ENCODE measurements at places on chromosomes 16 and 17. TPM values are rescaled to one million over a fixed set of nuclear protein-coding genes. Genes with fewer than 3 reads are reported as not detected.

- H3K4me3 ChIP-seq = no peak overlapping the region
- H3K4me1 ChIP-seq = no peaks in the 10 kb centered on the region
- no peaks in the 10 kb centered on the region for H3K27me3 ChIP-seq
- no peaks in the 10 kb centered on the region for H3K36me3 ChIP-seq
- DNase-seq = no peak
Observed at GRCh38 chr16:49399594-49400364, 26.2 kb downstream of the C16orf78 start.

CHST4 gene
- total RNA-seq = not detected

DNA sequence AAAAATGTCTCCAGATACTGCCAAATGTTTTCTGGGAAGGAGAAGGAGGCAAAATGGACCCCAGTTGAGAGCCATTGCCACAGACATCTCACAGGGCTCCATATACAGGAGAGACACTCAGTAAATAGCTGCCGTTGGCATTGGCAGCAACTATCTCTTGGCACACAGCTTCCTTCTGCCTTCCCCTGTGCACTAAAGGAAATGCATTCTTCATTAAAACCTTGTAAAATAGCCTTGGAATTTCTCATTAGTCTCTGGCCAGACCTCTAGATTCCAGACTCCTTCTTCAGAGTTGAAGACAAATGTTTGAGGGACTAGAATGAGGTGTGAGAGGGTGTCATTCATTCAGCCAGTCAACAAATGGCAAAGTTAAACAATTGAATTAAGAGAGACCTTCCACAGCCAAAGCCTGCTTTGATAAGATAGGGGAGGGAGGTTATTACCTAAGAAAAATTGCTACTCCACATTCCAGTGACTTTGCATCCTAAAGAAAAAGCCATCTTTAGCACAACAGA lies 223.9 kb upstream of the HS3ST3A1 start:
- no peaks in the 10 kb centered on the region for H3K36me3 ChIP-seq
- H3K4me1 ChIP-seq = no peaks in the 10 kb centered on the region
- no peaks in the 10 kb centered on the region for H3K27me3 ChIP-seq
- no peak for DNase-seq
- no peak overlapping the region for H3K27ac ChIP-seq

- H3K27ac ChIP-seq = no peak overlapping the region
- no peaks in the 10 kb centered on the region for H3K27me3 ChIP-seq
- H3K36me3 ChIP-seq = peaks cover 5% of the 10 kb centered on the region
- no peak overlapping the region for H3K4me3 ChIP-seq
Observed at GRCh38 chr16:5027575-5028235, 6.0 kb downstream of the NAGPA start.

- DNase-seq = no peak
- H3K27ac ChIP-seq = peak overlapping the region; percentile 78
- H3K4me3 ChIP-seq = peak overlapping the region; percentile 7
Observed at GRCh38 chr16:2022723-2023091, 3.1 kb downstream of the NPW start.

- peak within 1 kb of the TSS; percentile 52 for H3K4me3 ChIP-seq
- peaks cover 31% of the 10 kb centered on the region for H3K4me1 ChIP-seq
- H3K27ac ChIP-seq = peak within 1 kb of the TSS; percentile 33
- no peaks in the 10 kb centered on the region for H3K36me3 ChIP-seq
- DNase-seq = peak; percentile 77
Observed at GRCh38 chr16:19884611-19885450, at the start of gene GPRC5B. GPRC5B (minus strand) TSS chr16:19884848; CDS start chr16:19872845, 12,003 bp downstream.

ARL5C gene
- total RNA-seq = not detected

GRCh38 chr17:73887739-73888138 lies 243.5 kb upstream of the SDK2 start:
- H3K4me1 ChIP-seq = no peaks in the 10 kb centered on the region
- H3K36me3 ChIP-seq = no peaks in the 10 kb centered on the region
- no peak overlapping the region for H3K4me3 ChIP-seq
- no peak overlapping the region for H3K27ac ChIP-seq
- H3K27me3 ChIP-seq = no peaks in the 10 kb centered on the region

TBC1D3H gene
- not detected for total RNA-seq

DNA sequence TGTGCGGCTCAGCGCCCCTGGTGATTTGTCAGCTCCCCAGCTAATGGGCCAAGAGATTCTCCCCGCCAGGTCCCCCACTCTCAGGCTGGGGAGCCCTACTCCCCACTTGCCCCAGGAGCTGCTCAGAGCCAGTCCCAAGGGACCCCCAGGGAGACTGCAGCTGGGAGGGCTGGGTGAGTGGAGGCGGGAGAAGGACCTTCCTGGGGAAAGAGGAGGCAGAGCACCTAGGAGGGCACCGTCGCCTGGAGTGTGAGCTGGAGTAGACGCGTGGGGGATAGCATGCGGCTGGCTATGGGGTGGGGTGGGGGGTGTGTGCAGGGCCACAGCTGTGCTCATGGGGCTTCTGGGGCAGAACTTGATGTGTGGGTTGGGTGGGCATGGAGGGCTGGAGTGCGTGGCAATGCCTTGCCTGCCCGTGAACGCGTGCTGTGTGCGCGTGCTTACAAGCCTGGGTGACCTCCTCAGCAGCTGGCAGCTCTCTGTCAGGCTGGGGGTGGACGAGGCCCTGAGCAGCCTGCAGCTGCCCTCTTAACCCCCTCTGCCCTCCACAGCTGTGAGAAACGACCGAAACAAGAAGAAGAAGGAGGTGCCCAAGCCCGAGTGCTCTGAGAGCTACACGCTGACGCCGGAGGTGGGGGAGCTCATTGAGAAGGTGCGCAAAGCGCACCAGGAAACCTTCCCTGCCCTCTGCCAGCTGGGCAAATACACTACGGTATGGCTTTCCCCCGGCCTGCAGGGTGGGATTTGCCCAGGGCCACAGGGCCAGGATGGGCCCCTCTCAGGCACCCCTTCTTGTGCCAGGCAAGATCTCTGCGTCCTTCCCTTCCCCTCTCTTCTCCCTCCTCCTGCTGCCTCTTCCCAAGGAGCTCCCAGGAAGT lies 12.9 kb downstream of the GJD3 start:
- H3K4me1 ChIP-seq = peaks cover 80% of the 10 kb centered on the region
- H3K27ac ChIP-seq = peak overlapping the region; percentile 3
- H3K27me3 ChIP-seq = no peaks in the 10 kb centered on the region
- no peak overlapping the region for H3K4me3 ChIP-seq
- DNase-seq = no peak

- H3K27ac ChIP-seq = peak overlapping the region; percentile 77
- no peaks in the 10 kb centered on the region for H3K36me3 ChIP-seq
- H3K4me3 ChIP-seq = peak overlapping the region; percentile 56
- H3K27me3 ChIP-seq = no peaks in the 10 kb centered on the region
- H3K4me1 ChIP-seq = peaks cover 2% of the 10 kb centered on the region
- no peak for DNase-seq
Observed at GRCh38 chr17:50161911-50162288, 3.9 kb upstream of the SGCA start.

PDILT gene
- not detected for total RNA-seq

MYH8 gene
- total RNA-seq = not detected

BRIP1 gene
- total RNA-seq = 0.36 TPM

DNA sequence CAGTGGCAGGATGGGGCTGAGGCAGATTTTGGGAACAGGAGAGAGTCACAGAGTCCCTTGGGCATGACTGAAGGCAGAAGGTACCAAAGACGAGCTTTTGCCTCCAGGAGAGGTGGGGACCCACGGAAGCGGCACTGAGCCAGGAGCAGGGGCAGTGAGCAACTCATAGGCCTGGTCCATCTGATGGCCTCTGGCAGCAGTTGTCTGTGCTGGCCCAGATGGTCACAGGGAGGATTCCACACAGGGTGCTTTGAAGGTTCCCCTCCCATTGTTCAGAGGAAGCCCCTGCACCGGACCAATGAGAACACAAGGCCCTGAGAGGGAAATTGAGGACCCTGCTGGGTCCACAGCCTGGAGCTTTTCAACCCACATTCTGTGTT lies 360.3 kb upstream of the TNRC6C start:
- H3K27ac ChIP-seq = no peak overlapping the region
- no peaks in the 10 kb centered on the region for H3K27me3 ChIP-seq
- DNase-seq = peak; percentile 59

DNA sequence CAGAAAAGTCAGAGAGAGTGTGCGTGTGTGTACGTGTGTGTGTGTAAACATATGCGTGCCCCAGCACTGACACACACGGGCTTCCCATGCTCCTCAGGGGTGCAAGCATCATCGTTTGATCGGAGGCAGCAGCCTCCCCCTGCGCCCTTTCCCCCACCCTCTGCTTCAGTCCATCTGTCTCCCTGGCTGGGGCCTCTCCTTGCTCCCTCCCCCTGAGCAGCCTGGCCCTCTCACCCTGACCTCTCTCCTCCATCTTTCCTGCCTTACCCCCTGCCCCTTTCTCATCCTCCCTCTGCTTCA lies 4.4 kb downstream of the STX1B start:
- no peaks in the 10 kb centered on the region for H3K4me1 ChIP-seq
- H3K36me3 ChIP-seq = no peaks in the 10 kb centered on the region
- no peak overlapping the region for H3K27ac ChIP-seq
- peaks cover 35% of the 10 kb centered on the region for H3K27me3 ChIP-seq

TBC1D24 gene
- total RNA-seq = 16.1 TPM

SLC4A1 gene
- total RNA-seq = not detected

- H3K27me3 ChIP-seq = no peaks in the 10 kb centered on the region
- no peak overlapping the region for H3K27ac ChIP-seq
- no peaks in the 10 kb centered on the region for H3K4me1 ChIP-seq
- H3K36me3 ChIP-seq = no peaks in the 10 kb centered on the region
Observed at GRCh38 chr17:69810326-69810965, 264.6 kb upstream of the KCNJ16 start.

DNA sequence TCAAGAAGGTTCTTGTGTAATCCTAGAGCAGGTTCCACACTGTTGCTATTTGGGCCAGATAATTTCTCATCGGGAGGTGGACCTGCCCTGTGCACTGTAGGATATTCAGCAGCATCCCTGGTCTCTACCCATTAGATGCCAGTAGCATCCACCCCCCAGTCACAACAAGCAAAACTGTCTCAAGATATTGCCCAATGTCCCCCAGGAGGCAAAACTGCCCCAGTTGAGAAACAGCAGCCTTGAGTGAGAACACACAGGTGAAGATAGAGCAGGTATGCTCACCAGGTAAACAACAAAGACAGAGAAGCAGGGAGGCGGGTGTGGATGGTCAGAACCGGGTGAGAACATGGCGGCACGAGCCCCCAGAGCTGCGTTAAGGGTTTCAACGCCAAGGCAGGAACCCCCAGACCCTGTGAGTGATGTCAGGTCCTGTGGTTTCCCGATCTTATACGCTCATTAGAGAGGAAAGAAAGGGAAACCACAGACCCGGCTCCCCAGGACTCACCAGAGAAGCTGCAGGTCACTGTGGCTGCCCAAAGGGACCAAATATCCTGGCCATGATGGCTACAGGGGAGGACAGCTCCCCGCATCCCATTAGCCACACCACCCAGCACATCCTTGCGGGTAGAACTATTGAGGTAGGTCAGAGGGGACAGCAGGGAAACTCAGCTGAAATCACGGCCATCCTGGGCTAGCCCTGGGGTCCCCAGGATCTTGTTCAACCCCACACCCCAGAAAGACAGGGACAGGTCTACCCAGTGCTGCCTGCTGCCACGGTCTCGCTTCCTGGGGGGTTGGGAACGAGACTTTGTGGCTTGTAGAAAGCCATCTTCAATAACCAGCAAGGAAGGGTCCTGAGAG lies 21.2 kb downstream of the CDC42EP4 start:
- H3K27ac ChIP-seq = peak overlapping the region; percentile 76
- H3K27me3 ChIP-seq = no peaks in the 10 kb centered on the region
- DNase-seq = no peak
- H3K4me1 ChIP-seq = peaks cover 100% of the 10 kb centered on the region
- peaks cover 9% of the 10 kb centered on the region for H3K36me3 ChIP-seq

DNA sequence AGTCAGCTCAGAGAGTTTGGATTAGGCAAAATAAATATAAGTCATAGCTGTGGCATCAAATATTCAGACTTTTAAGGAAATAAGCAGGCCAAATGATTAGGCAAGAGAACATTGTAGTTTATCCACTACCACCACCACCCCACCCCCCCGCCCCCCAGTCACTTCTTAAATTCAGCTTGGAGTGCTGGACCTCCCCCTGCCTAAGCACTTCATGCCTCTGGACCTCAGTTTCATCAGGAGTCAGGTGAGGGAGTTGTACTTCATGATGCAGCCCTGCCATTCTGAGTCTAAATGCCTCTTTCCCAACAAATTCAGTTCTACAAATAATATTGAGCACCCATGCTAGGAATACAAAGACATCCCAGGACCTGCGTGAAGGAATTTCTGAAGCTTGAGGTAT lies 2.0 kb downstream of the POLR2C start:
- H3K27me3 ChIP-seq = no peaks in the 10 kb centered on the region
- peaks cover 21% of the 10 kb centered on the region for H3K4me1 ChIP-seq
- DNase-seq = no peak
- no peak overlapping the region for H3K27ac ChIP-seq
- H3K4me3 ChIP-seq = no peak overlapping the region

GRCh38 chr17:53217311-53217710 lies 605.4 kb upstream of the KIF2B start:
- no peaks in the 10 kb centered on the region for H3K36me3 ChIP-seq
- H3K4me3 ChIP-seq = no peak overlapping the region
- no peaks in the 10 kb centered on the region for H3K4me1 ChIP-seq
- DNase-seq = no peak

GRCh38 chr16:84911486-84912216 lies 91.9 kb downstream of the CRISPLD2 start:
- no peak for DNase-seq
- peaks cover 7% of the 10 kb centered on the region for H3K4me1 ChIP-seq
- H3K27me3 ChIP-seq = no peaks in the 10 kb centered on the region
- no peak overlapping the region for H3K4me3 ChIP-seq
- no peaks in the 10 kb centered on the region for H3K36me3 ChIP-seq

- no peak overlapping the region for H3K27ac ChIP-seq
- H3K4me3 ChIP-seq = peak overlapping the region; percentile 9
- DNase-seq = no peak
- peaks cover 40% of the 10 kb centered on the region for H3K27me3 ChIP-seq
Observed at GRCh38 chr17:28227316-28228108, 91.5 kb upstream of the TMEM97 start.

DNA sequence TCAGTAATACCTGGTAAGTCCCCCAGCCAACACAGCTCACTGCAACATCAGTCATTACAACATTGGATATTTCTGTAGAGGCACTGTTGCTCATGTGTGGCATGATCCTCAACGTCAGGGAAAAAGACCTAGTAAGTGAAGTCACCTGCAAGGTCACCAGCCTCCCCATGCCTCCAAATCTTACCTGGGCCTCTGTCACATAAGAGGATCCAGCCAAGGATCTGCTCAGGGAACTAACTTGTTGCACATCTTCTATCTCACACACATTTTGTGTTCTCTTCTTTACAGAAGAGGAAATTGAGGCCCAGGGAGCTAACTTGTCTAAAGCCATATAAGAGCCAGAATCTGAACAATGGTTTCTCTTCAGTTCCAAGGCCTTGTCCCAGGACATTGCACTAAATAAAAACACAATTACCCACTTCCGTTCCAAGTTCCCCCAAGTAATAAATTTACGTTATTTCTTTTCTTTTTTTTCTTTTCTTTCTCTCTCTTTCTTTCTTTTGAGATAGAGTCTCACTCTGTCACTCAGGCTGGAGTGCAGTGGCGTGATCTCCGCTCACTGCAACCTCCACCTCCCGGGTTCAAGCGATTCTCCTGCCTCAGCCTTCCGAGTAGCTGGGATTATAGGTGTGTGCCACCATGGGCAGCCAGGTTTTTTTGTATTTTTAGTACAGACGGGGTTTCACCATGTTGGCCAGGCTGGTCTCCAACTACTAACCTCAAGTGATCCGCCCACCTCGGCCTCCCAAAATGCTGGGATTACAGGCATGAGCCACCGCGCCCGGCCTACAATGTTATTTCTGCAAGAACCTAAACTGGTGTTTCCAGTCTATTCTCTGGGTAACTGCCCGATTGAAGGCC lies 1.3 kb downstream of the SHMT1 start:
- peak overlapping the region; percentile 74 for H3K27ac ChIP-seq
- H3K27me3 ChIP-seq = no peaks in the 10 kb centered on the region
- DNase-seq = no peak
- H3K4me1 ChIP-seq = peaks cover 13% of the 10 kb centered on the region
- H3K4me3 ChIP-seq = no peak overlapping the region
